Lower lobe of right lung (tissue), 2 donors: ENCODE measurements at places on chromosomes 11 and 22. TPM values are rescaled to one million over a fixed set of nuclear protein-coding genes. Genes with fewer than 3 reads are reported as not detected.

- no peak for DNase-seq
Measured at GRCh38 chr11:90391756-90392155, 168.9 kb upstream of the CHORDC1 start.

DNA sequence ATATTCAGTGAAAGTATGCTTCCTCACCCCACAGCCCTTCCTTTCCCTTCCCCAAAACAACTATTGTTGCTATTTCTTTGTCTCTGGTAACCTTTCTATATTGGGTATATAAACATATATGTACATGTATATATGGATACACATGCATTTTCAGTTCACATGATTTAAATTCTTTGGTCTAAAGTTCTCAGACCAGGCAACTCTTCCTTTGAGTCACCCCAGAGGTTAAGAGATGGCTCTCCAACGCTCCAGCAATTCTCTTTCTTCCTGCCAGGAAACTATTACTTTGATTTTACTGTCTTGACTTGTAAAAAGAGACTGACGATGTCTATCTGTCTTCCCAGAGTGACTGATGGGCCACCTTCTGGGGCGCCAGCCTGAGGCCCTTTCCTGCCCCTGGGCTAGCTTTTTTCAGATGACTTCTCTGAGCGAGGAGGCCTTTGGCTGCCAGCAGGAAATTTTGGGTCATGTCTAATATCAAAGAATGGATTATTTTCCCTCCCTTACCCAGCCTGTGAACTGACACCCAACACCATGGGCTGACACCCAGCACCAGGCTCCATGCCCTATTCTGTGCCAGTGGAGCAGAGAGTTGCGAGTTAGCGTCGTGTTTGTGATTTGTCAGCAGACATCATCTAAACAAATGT lies 14.4 kb upstream of the ST3GAL4 start:
- DNase-seq, result no peak

GRCh38 chr22:36332623-36333332 lies 55.0 kb downstream of the MYH9 start:
- peak; percentile 61 for DNase-seq

DNA sequence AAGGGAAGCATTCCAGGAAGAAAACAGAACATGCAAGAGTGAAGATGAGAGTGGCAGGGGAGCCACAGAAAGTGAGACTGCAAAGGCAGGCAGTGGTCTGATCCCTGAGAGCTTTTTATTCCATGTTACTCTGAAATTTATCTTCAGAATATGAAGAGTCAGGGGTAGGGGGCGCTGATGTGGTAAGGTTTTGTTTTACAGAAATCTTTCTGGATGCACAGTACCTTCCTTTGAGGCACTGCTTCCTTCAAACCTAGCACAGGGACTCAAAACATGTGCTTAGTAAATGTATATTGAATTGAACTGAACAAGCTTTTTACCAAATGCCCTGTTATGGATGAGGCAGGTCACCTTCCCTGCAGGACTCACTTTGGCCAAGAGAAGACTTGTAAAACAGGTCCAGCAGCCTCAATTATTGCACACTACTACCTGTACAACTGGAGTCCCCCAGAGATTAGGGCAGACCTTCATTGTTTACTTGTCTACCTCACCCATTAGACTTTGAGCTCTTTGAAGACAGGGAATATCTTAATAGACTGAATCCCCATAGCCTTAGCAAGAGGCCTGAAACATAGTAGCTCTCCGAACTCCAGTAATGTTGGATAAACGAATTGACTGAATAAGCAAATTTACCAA lies 2.2 kb downstream of the PAK1 start:
- no peak for DNase-seq

DNA sequence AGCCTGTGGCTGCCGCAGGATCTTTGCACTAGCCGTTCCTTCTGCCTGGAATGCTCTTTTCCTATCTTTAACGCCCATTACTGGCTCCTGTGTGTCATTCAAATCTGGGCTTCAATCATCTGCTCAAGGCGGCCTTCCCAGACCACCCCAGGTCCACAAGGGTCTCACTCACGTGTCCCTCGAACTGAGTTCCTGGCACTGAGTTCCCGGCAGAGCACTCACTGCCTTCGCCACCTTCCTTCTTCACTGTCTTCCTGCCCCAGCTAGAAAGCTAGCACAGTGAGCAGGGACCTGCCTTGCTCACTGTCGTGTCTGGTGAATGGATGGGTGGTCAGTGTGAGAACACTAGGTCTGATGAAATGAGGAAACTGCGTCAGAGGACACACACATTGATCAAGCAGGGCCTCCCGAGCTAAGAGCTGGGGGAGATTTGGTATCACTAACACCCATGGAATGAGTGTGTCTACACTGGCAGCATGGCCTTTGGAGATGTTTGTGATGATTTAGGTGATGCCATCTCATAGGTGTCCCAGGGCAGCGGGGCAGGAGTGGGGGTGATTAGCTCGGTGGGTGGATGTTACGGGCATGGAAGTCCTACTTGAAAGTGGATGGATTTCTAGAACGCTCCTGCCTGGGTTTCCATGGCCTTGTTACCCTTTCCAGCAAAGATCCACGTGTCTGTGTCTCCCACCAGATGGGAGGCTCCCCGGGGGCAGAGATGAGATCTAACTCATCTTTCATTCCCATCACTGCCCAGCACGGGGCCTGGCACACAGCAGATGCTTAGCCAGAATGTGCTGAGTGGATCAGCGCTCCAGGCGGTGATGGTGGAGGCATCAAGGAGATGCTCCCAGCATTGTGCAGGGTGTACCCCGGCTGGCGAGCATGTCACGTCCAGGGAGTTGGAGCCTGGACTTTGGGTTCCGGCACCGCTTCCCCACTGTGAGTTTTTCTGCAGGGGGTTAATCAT lies 64.5 kb downstream of the SHISAL1 start:
- DNase-seq, result no peak

DNA sequence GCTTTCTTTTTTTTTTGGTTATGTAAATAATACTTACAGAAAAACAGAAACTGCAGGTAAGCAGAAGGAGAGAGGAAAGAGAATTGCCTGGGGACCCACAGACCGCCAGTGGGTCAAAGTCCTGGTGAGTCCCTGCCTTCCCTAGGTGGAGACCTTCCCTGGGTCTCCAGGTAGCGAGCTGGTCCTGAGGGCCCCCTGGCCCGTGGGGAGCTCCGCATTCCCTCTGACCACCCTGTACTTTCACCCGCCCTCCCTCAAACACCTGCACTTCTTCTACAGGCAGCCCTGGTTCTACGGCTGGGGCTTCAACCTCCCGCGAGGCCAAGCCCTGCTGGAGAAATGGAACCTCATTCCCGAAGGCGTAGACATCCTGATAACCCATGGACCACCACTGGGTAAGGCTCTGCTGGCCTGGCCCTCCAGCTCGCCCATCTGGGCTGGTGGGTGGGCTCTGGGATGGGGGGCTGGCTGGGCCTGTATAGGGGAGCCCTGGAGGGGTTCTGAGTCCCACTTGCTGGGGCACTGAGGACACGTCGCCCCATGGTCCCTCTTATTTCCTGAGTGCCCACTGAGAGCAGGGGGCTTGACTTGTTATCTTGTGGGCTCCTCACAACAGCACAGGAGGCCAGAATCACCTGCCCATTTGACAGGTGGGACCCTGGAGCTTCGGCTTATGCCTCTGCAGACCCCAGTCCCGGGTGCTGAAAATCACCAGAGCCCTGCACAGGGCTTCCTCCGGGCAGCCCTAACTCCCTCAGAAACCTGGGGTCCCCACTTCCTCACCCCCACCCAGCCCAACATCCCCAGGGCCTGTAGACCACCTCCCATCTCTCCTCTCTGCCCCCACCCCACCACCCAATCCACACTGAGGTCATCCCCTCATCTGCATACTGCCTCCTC lies 86.4 kb downstream of the MPPED1 start:
- DNase-seq, result no peak

- no peak for DNase-seq
Measured at GRCh38 chr11:95248666-95249467, 17.9 kb upstream of the SESN3 start.

GRCh38 chr11:61969838-61970662 lies 2.6 kb upstream of the FTH1 start:
- DNase-seq, result no peak

- DNase-seq, result no peak
Measured at GRCh38 chr11:18000760-18001159, 12.1 kb downstream of the SERGEF start.

DNA sequence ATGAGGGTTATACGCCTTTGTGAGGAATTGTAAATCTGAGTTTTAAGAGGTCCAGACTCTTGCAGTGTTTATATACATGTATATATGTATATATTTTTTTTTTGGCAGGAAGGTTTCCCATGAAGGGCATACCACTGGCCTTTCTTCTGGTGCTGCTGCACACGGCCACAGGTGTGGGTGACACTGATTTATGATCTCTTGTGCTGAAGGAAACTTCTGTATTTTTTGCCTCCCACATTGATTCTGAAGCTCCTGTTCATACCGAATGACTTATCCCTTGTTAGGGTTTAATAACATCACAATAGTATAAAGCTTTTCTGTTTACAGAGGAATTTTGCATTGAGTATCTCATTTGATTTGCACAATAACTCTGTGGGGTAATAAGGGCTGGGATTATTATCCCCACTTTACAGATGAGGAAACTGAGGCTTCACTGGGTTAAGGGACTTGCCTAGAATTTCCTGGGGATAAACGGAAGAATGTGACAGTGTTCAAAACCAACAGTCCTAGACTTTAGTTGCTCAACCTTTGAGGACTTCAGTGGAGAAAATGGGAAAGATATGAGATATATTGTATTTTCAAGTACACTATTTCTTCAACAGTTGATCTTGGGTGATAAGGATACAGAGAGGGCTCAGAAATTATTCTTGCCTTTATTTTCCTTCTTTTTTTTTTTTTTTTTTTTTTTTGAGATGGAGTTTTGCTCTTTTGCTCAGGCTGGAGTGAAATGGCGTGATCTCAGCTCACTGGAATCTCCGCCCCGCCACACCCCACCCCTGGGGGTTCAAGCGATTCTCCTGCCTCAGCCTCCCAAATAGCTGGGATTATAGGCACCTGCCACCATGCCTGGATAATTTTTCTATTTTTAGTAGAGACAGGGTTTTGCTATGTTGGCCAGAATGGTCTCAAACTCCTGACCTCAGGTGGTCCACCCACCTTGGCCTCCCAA lies 70.1 kb downstream of the MICAL2 start:
- no peak for DNase-seq

- no peak for DNase-seq
Measured at GRCh38 chr11:101817581-101817980, 97.2 kb upstream of the CEP126 start.

DNA sequence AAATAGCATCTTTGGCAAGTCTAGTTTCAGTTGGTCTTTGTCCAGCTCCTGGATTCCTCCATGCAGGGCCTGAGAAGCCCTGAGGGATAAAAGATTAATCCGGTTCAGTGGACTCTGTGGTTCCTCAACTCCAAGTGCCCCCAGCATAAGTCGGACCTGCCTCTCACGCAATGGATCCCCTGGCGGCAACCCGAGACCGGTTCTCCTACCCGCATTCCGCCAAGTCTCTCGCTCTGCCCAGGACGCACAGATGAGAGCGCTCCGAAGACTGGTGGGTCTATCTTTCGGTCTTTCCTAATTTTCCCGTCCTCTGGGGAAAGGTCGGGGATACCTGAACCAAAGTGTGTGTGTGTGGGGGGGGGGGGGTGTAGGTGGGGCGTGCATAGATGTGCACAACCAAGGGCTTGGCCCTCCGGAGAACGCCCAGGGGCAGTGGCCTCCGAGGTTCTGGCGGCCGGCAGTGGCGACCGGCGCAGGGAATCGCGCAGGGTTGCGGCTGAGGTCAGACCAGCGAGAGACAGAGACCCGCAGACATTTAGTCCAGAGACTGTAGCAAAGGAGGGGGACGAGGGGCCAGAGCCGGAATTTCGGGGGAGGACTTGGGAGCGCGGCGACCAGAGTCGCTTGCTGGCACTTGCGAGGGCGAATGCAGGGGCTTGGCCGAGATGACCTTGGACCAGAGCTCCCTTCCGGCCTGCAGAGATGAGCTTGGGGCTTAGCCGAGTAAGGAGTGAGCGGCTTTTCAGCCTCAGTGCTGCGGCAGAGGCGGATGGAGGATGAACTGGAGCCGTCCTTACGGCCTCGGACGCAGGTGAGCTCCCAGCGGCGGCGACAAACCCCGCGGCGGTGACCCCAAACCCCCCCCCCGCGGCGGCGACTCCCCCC lies 712 bp upstream of the SLC2A11 start:
- DNase-seq, result no peak

DNA sequence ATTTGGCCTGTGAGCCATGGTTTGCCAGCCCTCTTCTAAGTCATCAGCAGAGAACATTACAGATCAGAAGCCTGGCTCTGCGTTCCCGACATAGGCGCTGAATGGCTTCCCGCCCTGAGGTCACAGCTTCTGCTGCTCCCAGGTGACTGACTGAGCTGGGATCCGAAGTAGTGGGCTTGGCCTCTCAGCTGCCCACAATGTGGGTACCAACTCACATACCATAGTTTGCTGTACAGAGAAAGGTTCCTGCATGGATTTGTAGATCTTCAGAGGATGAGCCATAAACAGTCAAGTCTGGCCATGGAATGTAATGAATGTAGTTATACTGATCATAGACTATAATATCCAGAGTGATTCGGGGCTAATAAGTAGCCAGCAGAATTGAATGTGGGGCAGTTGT lies 42.6 kb downstream of the TEAD1 start:
- no peak for DNase-seq

DNA sequence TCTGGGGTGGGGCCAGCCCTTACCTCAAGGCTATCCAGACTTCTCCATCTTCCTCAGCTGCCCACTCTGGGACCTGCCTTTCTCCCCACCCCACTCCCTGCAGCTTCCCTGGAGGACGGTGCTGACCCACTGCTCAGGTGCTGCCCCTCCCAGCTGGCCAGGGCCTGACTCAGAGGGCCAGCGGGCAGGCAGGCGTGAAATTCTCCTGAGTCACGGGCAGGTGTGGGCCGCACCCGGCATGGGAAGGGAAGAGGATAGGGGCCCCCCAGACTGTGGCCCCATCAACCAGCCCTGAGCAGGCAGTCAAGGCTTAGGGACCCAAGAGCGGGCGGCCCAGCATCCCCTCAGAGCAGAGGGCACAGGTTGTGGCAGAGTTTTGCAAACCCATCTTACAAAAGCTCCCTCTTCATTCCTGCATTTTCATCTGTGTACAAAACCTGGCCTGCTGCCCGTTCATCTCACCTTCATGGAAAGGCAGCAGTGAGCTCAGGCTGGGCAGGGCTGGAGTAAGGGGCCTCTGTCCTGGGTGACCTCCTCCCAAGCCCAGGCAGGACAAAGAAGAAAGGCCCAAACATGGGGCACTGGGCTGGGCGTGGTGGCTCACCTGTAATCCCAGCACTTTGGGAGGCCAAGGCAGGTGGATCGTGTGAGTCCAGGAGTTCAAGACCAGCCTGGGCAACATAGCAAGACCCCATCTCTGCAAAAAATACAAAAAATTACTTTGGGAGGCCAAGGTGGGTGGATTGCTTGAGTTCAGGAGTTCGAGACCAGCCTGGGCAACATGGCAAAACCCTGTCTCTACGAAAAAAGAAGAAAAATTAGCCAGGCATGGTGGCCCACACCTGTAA lies 6.1 kb downstream of the RHOD start:
- DNase-seq, result no peak

DNA sequence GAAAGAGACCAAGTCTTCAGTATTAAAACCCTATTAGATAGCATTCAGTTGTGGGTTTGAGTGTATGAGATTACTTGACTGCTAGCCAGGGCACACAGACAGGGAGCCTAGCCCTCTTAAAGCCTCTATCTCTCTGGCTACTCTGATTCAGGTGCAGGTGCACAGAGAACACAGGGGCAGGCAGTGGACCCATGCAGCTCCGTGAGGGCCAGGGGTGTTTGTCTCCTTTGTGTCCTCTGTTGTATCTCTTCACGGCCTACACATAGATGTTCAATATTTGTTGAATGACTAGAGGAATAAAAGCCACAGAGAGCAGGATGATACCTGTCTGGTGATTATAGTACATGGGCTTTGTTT lies 21.5 kb upstream of the AIFM3 start:
- DNase-seq, result no peak

GRCh38 chr22:45465633-45466032 lies 37.0 kb upstream of the FBLN1 start:
- no peak for DNase-seq

Gene TBX1
- 13.5 TPM for total RNA-seq

Gene KIF18A
- total RNA-seq, result 2.4 TPM

Gene ACR
- 0.62 TPM for total RNA-seq
